ENCODE measurements at places on chromosomes 13 and 19. TPM values are rescaled to one million over a fixed set of nuclear protein-coding genes. Genes with fewer than 3 reads are reported as not detected.

GRCh38 chr19:41905273-41906002 is 22.5 kb downstream of the ARHGEF1 start:
- DNase-seq, result no peak

DNA sequence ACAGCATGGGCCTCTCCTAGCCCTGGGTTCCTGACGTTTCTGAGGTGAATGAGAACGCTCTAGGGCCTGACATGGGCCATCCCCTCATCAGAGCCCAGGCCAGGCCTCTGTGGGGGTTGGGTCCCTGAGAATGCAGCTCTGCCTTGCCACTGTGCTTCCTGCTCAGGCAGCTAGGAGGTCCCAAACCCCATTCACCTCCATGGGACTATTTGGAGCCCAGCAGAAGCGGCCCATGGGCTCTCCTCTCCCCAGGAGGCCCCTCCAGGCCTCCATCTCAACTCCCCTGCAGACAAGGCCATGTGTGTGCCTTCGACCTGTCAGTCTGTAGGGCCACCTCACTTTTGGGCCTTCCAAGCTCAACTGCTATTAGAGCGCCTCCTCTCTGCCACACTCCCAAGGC is 36.9 kb downstream of the ELL start:
- no peak for DNase-seq

Gene ALG5
- total RNA-seq, result 38.3 TPM

Gene ZIC5
- total RNA-seq, result not detected

Gene CATSPERD
- total RNA-seq, result not detected
